ENCODE measurements at places on chromosomes 12 and 14.

- no peak for DNase-seq
Measured at GRCh38 chr12:74725154-74725553, 187.5 kb downstream of the ATXN7L3B start.

DNA sequence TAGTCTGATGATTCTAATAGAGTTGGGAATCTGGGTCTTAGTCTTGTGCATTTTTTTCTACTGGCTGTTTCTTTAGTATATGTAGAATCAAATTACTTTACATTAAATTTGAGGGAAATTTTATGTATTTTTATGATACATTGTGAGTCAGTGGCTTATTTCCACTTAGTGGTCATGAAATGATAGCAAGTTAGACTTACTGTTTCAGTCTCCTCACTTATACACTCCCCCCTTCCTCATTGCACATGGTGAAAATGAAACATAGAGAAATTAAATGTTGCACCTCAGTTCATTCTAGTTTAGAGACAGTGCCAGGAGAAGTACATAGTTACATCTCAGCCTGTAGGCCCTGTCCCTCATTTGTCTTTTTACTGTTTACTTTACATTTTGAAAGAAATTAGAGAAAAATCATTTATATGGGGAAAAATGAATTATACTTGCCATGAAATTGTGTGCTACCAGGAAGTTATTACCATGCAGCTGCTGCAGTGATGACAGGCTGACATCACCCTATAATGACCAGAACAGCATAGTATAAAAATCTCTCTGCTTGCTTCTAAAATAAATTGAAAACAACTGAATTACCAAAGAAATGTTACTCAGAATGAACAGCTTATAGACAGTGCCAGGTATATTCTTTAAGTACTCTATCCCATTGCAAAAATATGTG lies 113.2 kb downstream of the TRMT5 start:
- no peak for DNase-seq

DNA sequence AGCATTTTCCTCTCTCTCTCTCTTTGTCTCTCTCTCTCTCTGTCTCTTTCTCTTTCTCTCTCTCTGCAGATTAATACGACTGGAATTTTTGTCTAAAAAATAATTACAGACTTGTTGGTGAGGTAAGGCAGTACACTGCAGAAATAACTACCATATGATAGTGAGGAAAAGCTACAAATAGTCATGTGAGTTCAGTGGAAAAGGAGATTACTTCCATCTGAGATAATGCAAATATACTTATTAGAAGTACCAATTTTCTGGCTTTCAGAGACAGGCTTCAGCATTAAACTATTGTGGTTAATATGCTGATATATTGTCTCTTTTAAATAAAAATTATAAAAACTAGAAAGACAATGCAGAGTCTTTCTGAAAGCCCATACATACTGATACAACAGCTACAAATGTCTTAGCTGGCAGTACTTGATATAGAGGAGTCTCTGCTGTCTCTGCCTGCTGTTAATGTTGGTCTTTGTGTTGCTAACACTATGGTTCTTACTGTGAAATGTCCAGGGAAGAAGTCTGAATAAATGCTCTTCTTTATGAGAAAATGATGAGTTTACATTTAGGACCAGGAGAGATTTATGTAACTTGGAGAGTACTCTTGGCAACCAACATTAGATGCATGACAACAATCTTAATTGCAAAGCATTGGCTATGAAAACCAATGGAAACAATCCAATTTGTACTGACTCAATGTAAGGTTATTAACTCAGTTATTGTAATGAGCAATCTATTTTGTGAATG lies 167.0 kb downstream of the LRFN5 start:
- DNase-seq, result no peak

- DNase-seq, result no peak
Measured at GRCh38 chr14:75609116-75609515, 30.7 kb downstream of the FLVCR2 start.

DNA sequence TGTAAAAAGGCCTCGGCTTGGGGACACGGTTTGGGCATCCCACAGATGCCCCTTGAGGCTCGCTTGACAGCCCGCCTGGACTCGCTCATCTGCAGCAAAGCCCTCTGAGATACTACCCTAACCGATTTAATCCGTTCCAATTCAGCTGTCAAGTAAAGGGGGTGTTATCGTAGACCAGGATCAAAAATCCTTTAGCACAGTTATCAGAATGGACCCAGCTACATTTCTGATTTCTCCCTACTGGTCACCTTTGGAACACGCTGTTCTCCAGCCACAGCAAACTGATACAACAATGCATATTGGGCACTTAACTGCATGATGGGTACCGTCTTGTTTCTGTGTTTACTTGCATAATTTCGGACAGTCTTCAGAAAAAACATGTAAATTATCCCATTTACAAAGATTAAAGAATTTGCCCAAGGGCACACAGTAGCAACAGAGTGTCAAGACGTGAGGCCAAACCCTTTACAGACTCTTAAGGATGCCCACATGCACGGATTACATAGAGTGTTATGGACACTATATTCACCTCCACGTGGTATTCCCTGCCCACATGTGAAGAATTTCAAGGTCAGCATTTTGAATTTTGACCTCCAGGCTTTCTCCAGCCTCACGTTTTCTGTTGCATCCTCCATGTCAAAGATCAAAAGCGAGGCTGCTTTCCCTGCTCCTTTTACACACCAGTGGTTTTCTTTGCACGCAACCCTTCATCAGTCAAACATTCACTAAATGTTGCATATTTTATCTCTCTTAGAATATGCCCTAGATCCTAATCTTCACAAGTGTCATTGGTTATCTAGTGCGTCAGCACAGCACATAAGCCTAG lies 3.2 kb upstream of the DUSP6 start:
- DNase-seq, result no peak
